ENCODE measurements at places on chromosomes 3 and 15.

GRCh38 chr3:125389282-125389681 lies 14.2 kb upstream of the ZNF148 start:
- DNase-seq = no peak

- DNase-seq = no peak
Observed at GRCh38 chr3:23455084-23455483, 252.0 kb downstream of the UBE2E2 start.

GRCh38 chr3:13314877-13315276 lies 105.2 kb downstream of the NUP210 start:
- DNase-seq = no peak

DNA sequence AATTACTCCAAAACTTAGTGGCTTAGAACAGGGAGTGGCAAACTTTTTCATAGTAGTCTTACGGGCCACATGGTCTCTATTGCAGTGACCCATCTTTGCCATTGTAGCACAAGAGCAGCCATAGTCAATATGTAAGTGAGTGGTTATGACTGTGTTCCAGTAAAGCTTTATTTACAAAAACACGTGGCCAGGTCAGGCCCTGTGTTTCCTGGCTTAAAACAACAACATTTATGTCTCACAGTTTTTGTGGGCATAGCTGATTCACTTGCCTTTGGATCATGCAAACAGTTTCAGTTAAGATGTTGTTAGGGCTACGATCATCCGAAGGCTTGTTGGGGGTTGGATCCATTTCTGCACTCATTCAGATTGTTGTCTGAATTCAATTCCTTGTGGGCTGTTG lies 103.8 kb downstream of the CHCHD6 start:
- no peak for DNase-seq

DNA sequence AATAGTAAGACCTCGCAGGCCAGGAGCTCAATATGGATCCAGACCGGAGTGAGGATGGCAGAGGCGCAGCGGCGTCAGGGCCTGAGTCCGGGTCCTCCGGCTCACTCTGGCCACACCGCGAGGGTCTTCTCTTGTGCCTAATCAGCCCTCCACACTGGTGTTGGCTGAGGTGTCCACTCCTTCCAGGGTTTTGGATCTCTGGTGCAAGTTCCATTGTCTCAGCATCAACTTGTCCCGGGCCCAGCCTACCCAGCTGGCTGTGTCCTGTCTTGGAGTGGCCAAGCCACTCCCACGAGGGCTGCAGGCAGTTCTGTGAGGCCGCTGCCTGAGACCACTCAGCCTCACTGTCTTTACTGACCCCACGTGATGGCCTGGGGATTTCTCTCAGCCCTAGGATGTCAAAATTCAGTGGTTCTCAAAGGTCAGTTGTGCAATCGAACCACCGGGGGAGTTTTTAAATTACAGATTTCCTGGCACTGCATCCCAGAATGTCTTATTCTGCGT lies 12.6 kb upstream of the GOLGA6L7 start:
- DNase-seq = no peak

- no peak for DNase-seq
Observed at GRCh38 chr3:142886940-142887339, 1.9 kb downstream of the PCOLCE2 start.

DNA sequence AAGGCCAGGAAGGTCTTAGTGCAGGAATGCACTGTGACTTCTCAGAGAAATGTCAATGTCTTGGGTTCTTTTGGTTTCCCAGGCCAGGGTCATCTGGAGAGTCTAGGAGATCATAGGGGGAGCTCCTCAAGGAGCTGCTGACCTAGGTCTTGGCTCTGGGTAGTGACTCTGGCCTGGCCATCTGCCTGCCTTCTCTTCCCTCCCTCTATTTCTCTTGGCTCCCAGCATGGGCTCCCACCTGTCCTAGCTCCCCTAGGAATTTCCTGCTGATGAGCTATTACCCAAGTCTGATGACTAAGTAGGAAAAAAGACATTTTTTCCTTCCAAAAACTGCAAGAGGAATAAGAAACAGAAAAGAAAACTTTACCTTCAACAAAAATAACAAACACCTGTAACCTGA lies 57.4 kb downstream of the BSN start:
- no peak for DNase-seq

DNA sequence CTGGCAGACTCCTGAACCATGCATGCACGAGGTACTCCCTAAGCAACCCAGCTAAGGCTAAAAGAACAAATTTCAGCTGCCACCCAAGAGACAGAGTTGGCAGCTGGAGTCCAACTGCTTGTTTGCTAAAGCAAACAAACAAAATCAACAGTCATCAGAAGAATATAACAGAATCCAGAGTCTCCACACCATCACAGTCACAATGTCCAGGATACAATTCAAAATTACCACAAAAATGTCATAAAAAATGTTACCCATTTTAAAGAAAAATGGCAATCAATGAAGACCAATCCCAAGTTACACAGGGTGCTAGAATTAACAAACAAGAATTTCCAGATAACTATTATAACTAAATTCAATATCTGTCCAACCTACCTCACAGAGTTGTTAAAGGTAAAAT lies 42.9 kb downstream of the RFTN1 start:
- no peak for DNase-seq
